ENCODE measurements at places on chromosomes 4 and X. TPM values are rescaled to one million over a fixed set of nuclear protein-coding genes. Genes with fewer than 3 reads are reported as not detected.

Gene MAPK10
- total RNA-seq = 411 TPM

- peak; percentile 1 for DNase-seq
These were observed 79.8 kb downstream of the SPANXN3 start for GRCh38 chrX:143437439-143437838.

DNA sequence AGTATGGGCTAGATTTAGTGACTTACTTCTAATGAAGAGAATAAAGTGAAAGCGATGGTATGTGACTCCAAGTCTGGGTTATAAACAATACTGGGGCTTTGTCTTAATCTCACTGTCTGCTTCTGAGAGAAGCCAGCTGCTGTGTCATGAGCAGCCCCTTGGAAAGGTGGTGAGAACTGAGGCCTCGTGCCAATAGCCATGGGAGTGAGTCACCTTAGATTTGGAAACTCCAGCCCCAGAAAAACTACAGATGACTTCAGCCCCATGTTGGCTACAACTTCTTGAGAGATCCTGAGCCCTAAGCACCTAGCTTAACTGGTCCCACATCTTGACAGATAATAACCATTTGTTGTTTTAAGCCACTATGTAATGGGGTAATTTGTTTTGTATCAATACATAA, 77.6 kb downstream of the CWH43 start:
- no peak for DNase-seq

DNA sequence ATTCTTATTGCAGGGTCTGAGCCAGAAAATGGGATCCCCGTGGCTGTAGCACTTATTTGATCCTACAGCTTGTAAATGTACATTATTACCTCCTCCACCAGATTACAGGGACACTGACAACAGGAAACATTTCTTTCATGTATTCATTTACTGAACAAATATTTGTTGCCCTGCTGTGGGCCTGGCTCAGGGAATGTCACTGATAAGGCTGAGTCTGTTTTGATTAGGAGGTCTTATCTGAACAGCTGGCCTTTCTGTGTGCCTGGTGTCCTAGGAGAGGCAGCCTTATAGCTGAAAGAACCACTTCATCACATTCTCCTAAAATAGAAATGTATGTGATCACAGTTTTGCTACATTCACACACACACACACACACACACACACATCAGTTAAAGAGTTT, 45.5 kb upstream of the PROM1 start:
- no peak for DNase-seq

DNA sequence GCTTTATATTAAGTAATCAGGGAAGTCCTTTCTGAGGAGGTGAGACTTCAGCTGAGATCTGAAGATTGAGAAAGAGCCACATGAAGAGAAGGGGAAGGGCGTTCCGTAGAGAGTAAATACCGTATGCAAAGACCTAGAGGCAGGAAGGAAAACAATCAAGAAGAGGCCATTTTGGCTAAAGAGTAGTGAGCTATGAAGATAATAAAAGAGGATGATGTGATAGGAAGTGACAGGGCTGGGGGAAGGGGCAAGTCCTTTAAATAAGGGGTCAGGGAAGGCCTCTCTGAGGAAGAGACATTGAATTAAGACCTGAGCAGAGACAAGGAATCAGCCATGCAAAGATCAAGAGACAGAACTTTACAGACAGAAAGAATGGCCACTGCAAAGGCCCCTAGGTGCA, 86.2 kb downstream of the ZIC3 start:
- no peak for DNase-seq

Gene SYTL4
- total RNA-seq = 3.4 TPM

- no peak for DNase-seq
These were observed 67.1 kb upstream of the ZNF518B start for GRCh38 chr4:10524196-10524833.

- DNase-seq = no peak
These were observed 87.1 kb downstream of the KDR start for GRCh38 chr4:55038176-55038890.

- no peak for DNase-seq
These were observed 95.5 kb downstream of the CASK start for GRCh38 chrX:41827886-41828285.

Gene PAGE5
- not detected for total RNA-seq

Gene NXT2
- total RNA-seq = 13.6 TPM

DNA sequence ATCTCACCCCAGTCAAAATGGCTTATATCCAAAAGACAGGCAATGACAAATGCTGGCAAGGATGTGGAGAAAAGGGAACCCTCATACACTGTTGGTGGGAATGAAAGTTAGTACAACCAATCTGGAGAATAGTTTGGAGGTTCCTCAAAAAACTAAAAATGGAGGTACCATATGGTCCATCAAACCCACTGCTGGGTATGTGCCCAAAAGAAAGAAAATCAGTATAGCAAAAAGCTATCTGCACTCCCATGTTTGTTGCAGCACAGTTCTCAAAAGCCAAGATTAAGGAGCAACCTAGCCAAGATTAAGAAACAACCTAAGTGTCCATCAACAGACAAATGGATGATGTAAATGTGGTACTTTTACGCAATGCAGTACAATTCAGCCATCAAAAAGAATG, 70.7 kb downstream of the DCAF12L1 start:
- no peak for DNase-seq

Gene CTAG1A
- not detected for total RNA-seq

- no peak for DNase-seq
These were observed 242.7 kb downstream of the BCOR start for GRCh38 chrX:39854772-39855747.

DNA sequence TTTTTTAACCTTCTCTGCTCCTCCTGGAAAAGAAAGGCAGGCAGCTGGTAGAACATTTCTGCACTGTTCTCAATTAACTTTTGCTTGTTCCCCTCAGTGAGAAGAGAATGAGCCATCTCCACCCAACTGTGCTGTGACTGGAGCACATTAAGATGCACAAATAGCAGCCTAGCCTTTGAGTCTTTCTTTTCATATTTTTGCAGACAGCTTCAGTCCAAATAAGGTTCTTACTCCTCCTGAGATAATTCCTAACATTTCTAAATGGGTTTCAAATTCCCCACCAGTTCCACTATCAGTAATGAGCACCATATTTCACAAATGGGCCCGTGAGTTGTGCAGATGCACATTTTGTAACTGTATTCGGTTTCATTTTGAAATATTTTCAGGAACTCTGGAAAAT, 118.6 kb downstream of the SPCS3 start:
- no peak for DNase-seq

DNA sequence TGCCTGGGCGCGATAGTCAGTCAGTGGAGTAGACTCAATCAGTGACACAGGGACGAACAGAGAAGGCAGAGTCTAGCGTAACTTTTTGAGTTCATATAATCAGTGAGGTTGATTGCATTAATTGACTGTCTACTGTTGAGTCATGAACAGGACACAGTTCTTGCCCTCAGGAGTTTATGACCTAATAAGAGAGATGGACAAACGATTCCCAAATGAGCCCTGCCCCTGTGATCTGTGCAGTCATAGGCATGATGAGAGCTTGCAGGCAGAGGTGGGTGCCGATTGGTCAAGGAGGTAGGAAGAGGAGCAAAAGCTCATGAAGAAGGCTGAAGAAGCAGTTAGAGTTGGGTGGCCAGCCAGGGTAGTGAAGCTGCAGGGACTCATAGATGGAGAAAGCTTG, 57.1 kb downstream of the ADD1 start:
- DNase-seq = no peak

DNA sequence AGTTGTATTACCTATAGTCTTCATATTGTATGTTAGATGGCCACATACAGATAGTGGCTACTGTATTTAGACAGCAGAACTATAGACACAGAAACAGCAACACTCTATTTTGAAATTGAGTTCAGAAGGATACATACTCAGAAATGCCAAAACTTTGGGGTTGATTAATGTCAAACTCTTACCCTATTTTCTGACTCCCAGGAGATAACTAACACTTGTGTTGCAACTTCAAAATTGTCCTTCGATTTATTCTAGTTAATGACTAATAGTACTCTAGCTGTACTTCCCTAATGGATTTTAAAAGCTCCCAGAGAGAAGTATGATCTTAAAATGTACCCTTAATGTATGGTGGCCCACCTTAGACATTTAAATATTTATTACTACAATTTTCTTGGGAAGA, 229.9 kb upstream of the UGT8 start:
- no peak for DNase-seq

- DNase-seq = no peak
These were observed 5.2 kb upstream of the NAP1L5 start for GRCh38 chr4:88702782-88703181.

GRCh38 chr4:8308144-8308543, 38.6 kb downstream of the HTRA3 start:
- no peak for DNase-seq
